Mammary microvascular endothelial cell (primary cell): ENCODE measurements at places on chromosomes 5 and 9. TPM values are rescaled to one million over a fixed set of nuclear protein-coding genes. Genes with fewer than 3 reads are reported as not detected.

MRNIP gene
- total RNA-seq, result 6.8 and 8.5 TPM in 2 replicates

FRMD3 gene
- total RNA-seq, result 12.1 and 18.2 TPM in 2 replicates

MGAT1 gene
- total RNA-seq, result 140 and 158 TPM in 2 replicates

CYSRT1 gene
- total RNA-seq, result 0.20 and 0.25 TPM in 2 replicates

OR13D1 gene
- total RNA-seq, result not detected in 2 replicates

TLX3 gene
- total RNA-seq, result not detected in 2 replicates

CTNND2 gene
- not detected in 2 replicates for total RNA-seq

CDKN2A gene
- 40.8 and 43.6 TPM in 2 replicates for total RNA-seq

NIPSNAP3A gene
- total RNA-seq, result 78.9 and 80.5 TPM in 2 replicates

QRFP gene
- total RNA-seq, result not detected in 2 replicates

FBP1 gene
- 15.2 and 15.8 TPM in 2 replicates for total RNA-seq

ISCA1 gene
- total RNA-seq, result 28.7 and 34.9 TPM in 2 replicates
